ENCODE measurements at places on chromosomes 1 and 21.

GRCh38 chr1:116771997-116772647, 17.9 kb downstream of the CD2 start:
- no peak for DNase-seq

DNA sequence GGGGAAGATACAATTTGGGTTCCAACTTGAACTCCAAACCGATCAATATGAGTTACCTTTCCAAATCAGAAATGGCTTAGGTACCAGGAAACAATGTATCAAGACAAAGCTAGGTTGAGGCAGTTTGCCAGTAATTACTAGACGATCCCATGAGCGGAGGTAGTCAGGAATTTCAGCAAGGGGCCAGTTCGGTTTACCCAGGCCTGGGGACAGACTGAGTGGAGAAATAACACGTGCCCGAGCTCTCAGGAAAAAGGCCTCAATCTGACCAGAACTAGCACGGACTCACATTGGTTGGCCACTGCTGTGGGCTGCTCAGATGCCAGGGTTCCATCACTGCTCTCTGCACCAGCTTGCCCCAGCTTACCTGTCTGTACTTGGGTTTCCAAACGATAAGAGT, 15.3 kb downstream of the CLSTN1 start:
- no peak for DNase-seq

DNA sequence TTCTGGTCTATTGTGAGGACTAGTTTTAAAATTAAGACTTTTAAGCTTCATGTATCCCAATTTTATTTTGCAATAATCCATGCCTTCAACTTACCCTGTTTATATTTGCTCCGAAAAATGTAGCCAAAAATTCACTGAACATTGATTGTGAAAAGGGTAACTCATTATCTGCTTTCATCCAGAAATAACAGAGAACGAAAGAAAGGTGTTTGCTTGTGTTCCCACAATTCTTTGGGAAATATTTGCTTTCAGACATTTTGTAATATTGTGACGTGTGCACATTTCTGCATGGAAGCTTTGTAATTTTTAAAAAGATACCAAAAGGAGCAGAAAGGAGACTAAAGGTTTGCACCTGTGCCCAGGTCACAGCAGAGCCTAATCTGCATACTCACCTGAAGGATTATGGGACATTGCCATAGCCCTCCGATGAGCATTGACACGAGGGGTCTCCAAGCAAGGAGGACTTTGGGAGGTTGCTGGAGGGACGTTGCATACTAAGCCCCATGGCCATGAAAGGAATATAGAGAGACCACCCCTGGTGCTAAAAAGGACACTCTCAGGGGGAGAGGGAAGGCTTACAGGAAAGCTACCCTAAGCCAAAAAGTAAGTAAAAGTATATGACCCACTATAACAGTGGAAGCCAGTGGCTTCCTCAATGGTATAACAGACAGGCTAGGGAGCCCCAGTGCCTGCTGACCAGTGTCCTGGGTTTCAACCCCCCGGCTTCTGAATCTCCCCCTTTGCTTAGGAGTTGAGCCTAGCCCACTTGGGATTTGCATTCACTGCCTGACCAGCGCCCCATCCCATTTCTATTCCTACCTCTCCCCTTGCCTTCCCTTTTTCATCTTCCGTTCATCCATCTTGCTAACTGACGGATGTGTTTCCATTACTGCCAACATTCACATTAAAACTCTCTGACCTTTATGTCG, 148.6 kb upstream of the ZC3H12A start:
- no peak for DNase-seq

DNA sequence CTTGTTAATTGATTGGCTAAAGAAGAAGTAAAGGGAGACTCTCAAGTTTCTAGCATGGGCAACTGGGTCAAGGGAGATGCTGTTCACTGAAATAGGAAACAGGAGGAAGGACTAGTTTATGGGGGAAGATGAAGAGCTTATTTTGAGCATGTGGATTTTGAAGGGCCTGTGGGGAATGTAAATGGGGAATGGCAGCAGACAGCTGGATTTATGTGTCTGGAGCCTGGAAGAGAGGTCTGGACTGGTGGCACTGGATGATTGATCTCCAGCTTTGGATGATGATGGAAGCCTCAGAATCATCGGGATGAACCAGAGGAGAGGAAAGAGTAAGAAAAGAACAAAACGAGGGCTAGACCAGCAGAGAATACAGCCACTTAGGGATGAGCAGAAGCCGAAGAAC, 54.9 kb upstream of the ENAH start:
- DNase-seq = no peak

GRCh38 chr1:173294843-173295242, 87.7 kb upstream of the TNFSF4 start:
- DNase-seq = no peak

DNA sequence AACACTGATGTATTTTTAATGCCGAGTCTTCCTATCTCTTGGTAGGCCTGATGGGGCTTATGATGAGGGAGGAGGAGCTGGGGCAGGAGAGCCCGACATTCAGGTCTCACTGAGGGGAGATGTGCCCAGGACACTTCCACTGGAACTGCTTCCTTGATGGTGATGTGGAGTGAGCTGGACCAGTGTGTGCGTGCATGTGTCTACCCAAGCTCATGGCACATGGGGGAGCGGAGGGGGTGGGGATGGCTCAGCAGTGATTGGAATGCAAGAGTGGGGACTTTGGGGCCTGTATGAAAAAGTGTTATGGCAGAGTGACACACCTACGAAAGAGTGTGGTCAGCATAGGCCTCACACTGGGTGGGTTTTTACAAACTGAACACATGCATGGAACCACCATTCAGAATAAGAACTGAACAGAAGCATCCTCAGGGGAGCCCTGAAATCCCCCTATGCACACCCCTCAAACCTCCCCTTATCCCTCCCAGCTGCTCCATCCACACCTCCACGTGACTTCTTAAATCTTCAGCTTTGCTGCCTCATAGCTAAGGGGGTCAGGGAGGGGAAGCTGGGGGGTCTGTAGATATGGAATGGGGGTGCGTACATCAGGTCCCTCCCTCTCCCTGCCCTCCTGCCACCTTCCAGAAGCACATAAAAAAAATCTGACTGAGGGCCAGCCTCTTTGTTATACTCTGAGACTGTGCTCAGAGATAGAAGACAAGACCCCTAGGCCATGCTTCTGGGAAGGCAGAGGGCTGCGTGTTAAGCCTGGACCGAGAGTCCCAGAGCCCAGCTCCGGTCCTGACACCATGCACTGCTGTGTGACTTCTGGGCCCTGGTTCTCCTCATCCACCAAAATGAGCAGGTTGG, 11.6 kb downstream of the IL6R start:
- no peak for DNase-seq

GRCh38 chr1:204695692-204696091, 10.2 kb upstream of the LRRN2 start:
- DNase-seq = no peak

GRCh38 chr1:214583824-214584554, 19.0 kb upstream of the CENPF start:
- DNase-seq = no peak
